ENCODE measurements at places on chromosomes 2 and 18.

DNA sequence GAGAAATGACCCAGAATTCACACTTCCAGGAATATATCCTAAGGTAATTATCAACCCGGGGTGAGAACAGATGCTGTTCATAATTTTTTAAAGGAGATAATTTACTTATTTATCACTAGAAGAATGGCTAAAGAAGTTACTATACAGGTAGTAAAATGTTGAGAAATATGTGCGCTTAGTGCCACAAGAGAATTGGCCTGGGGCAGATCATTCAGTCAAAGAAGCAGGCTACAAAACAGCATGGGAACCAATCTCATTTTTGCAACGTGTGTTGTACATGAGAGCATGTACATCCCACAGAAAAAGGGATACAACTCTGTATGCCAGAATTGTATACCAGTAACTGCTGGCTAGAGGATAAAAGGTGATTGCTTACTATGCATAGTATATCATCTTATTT lies 75.2 kb downstream of the VIT start:
- no peak for DNase-seq

DNA sequence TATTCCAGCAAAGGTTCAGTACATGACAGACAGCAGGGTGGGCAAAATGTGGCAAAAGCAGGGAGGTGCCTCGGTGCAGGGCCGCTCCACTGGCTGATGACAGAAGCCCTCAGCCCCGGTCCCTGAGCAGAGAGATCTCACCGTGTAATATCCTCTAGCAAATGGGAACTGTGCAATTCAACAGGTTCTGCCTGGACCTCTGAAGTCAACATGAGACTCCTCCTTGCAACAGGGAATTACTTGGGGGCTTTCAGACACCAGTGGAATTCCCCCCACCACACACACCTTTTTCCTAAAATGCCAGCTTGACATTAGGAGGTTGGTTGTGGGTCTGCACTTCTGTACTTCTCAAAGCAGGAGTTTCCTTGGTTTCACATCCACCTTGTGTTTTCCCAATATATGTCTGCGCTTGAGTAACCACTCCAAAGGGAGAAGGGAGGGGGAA lies 50.8 kb downstream of the SPRED2 start:
- no peak for DNase-seq

DNA sequence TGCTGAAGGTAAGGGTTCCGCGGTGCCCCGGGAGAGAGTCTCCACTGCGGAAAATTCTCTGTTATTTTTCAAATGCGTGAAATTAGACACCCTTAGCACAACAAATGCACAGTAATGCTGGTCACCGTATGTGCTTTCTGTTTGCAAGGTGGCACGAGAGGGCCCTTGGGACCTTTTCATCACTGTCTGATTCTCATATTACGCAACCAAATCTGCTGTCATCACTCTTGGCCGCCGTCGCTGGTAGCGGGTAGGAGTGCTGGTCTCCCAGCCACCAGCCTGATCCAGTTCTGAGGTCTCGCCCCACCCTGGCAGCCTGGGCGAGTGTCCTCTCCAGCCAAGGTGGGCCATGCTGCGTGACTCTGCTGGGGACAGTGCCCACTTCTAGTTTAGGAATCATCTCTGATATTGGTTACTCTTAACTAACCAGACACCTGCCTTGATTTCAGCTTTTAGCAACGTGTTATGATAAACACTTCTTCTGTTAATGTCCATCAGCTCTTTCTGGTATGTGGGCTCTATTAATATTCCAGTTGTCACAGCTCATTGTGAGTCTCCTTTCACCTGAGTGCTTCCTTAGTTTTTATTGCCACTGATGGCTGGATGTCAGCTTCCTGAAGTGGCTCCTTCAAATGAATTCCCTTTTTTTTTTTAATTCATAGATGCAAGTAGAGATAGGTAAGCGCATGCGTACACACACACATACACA lies 199.4 kb downstream of the GBX2 start:
- DNase-seq, result no peak

- no peak for DNase-seq
Observed at GRCh38 chr2:14182227-14182946, 450.1 kb upstream of the LRATD1 start.

DNA sequence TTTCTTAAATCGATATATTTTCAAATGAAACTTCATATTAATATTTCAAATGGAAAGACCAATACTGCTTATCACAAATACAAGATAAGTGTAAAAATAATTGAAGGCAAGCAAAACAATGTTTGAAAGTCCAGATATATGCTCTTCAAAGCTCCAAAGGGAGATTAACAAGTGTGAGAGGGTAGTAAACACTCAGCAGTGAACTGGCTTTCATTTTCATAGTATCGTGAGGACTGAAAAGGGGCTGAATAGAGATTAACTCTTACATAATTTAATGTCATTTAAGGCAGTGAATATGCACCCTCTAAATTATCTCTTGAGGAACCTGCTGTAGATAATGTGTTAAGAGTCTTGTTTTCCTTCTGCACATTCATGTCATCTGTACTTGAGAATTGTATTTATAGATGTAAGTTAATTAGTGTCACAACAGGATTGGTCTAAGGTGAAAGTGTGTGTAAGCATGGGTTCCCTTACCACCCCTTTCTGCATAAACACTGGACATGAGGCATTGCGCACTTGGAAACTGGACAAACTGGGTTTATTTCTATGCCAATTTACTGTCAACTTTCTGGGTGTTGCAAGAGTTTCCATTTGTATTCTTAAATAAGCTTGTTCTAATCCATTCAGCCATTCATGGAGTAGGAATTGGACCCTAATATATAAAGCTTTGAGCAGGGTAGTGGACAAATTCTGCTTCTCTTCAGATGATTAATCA lies 76.7 kb upstream of the SESTD1 start:
- no peak for DNase-seq

GRCh38 chr2:9388199-9388681 lies 35.1 kb downstream of the ITGB1BP1 start:
- DNase-seq, result no peak

GRCh38 chr2:174632841-174633622 lies 35.4 kb upstream of the WIPF1 start:
- no peak for DNase-seq

All from stimulated activated CD8-positive, alpha-beta memory T cell treated with anti-CD3 and anti-CD28 coated beads, Interleukin-15, amount 100 ng/mL, for 48 hours (primary cell).